ENCODE measurements at places on chromosomes 12 and 14.

- DNase-seq = no peak
These were observed 6.7 kb upstream of the NFATC4 start for GRCh38 chr14:24361326-24361725.

GRCh38 chr12:49109641-49110463 lies 795 bp downstream of the LMBR1L start:
- no peak for DNase-seq

GRCh38 chr14:50082308-50082742 lies 34.0 kb downstream of the VCPKMT start:
- peak; percentile 52 for DNase-seq

DNA sequence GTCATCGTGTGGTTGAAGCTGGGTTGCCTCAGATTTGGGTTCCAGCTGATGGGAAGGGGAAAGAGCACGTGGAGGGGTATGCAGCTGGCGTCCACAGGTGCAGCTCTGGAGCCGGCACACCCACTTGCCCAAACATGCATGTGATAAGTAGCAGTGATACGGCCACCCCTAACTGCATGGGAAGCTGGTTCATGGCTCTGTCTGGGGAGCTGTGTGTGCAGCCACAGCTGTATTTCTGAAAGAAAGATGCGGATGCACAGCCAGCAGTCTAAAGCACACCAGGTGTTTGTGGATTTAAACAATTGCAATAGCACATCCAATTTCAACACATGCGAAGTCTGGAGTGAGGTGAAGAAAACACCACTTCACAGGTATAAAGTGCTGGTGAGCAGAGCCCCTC lies 181.4 kb downstream of the EFCAB11 start:
- DNase-seq = no peak

DNA sequence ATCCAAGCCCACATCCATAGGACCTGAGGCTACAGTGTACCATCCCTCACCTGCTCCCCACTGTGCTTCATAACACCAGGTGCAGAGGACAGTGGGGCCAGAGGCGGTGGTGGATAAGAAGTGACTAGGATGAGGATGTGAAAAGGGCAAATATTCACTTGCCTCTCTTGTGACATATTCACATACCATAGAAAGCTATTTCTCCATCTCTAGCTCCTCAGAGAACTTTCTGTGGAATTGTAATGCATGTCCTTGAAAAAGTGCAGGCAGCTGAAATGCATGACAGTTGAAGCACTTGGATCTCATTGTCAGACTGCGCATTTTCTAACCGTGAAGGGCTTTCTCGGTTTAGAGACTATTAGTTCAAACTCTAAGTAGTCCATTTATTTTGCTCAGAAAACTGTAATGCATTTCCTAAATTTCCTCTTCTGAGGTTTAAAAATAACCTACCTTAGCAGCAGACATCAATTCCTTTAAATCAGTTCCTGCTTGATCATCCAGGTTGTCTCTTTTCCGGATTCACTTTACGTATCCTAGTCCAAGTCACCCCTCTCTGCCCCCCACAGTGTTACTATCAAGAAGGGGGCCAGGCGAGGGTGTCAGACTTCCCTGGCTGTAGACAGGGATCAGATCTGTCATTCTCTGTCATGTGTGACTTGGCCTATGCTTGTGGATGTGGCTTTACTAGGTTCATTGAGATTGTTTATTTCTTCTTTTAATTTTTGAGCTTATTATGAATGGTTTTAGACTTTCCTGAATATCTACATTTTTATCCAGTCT lies 984.0 kb upstream of the TMEM132C start:
- no peak for DNase-seq

GRCh38 chr12:109228664-109229063 lies 80.4 kb downstream of the FOXN4 start:
- DNase-seq = no peak

DNA sequence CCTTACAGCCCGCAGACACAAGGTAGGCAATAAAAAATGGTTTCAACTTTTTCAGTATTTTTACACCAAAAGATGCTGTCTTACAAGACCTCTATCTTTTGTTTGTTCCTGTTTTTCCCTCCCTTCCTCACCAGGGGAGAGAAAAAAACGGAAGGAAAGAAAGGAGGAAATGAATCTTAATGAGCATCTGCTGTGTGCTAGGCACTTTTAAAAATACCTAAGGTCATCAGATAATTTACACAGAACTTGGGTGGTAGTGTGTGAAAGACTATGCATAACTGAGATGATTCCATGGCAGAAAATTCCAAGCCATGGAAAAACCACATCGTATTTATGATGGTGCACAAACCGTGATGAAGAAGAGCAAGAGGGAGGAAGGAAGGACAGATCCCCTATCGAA lies 121.2 kb downstream of the DIP2B start:
- DNase-seq = no peak

DNA sequence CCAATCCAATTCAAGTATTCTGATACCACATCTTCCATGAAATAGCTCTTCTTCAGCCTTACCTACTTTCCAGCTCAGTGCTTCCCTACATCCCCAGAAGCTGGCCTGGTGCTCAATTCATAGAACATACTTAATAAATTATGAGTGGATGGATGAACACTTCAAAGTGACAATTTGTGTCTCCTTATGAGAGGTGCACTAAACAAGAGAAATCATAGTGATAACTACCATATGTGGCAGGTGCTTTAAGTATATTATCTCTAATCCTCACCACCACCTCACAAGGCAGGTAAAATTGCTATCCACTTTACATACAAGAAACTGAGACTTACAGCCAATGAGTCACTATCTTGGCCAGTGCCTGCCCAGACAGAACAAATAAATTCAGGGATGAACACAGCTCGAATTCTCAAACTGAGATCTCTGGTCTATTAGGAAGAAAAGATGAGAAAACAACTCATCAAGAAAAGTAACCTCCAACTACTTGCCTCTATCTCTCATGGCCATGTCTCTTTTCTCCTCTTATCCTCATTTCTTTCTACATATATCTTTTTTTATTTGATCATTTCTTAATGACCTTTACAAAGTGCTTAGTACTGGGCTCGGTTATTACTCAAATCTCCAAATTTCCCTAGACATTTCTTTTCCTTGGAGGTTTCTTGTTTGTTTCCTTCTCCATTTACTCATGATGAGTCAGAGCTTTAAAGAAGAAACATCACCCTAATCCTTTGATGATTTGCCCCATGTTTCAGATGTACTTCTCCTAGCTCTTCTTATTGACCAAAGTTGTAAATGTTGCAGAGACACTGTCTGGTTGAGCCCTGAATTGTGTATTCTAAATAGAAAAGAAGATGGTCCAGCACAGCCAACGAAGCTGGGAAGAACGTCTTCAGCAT lies 161.5 kb downstream of the RPS29 start:
- DNase-seq = no peak
